ENCODE measurements at places on chromosomes 2 and 18. TPM values are rescaled to one million over a fixed set of nuclear protein-coding genes. Genes with fewer than 3 reads are reported as not detected.

LIPG gene
- 4.6 TPM for polyA plus RNA-seq

FBXO48 gene
- polyA plus RNA-seq = 1.9 TPM

SERPINB11 gene
- polyA plus RNA-seq = not detected

PLGLB1 gene
- polyA plus RNA-seq = 1.8 TPM

MPP4 gene
- polyA plus RNA-seq = 0.12 TPM

PCARE gene
- polyA plus RNA-seq = 0.53 TPM
